Sciatic nerve (tissue), 2 donors: ENCODE measurements at places on chromosomes 5 and 9. TPM values are rescaled to one million over a fixed set of nuclear protein-coding genes. Genes with fewer than 3 reads are reported as not detected.
A peak's percentile ranks its signal among the peaks of the same experiment; 100 is the strongest.

GRCh38 chr5:129609710-129610109 lies 138.2 kb upstream of the MINAR2 start:
- DNase-seq, result no peak

Gene CDH9
- total RNA-seq, result not detected

Gene MLANA
- not detected for total RNA-seq

Gene DOCK8
- 31.4 TPM for total RNA-seq

Gene AIF1L
- 92.1 TPM for total RNA-seq

Gene INSL6
- total RNA-seq, result not detected

GRCh38 chr9:74322661-74323314 lies 174.3 kb upstream of the RORB start:
- DNase-seq, result no peak

Gene CD274
- 4.7 TPM for total RNA-seq

DNA sequence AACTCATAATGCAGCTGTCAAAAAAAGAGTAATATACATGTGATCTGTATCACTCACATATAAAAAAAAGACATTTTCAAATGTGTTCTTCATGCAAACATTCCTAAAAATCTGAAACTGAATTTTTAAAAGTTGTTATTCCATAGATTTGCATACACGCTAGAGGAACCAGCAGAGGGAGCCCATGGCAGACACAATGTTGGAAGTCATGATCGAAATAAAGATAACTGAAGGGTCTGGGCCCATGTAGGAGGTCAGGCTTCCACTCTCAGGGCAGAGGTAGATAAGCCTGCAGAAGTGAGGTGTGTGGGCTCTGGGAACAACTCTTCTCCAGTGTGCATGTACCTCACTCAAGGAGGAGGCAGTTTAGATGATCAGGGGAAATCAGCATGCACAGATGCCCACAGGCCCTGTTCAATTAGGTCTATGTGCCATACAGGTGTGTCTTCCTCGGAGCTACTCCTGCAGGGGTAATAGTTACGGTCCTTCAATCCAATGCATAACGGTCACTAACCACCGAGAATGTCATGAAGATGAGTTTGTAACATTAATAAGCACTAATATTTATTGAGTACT lies 208.6 kb downstream of the EPB41L4A start:
- DNase-seq, result peak; percentile 67

DNA sequence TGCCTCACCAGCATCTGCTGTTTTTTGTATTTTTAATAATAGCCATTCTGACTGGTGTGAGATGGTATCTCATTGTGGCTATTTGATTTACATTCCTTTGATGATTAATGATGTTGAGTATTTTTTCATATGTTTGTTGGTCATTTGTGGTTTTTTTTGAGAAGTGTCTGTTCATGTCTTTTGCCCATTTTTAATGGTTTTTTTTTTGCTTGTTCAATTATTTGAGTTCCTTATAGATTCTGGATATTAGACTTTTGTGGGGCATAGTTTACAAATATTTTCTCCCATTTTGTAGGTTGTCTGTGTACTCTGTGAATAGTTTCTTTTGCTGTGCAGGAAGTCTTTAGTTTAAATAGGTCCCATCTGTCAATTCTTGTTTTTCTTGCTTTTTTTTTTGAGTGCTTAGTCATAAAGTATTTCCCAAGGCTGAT lies 148.1 kb downstream of the NPR3 start:
- DNase-seq, result no peak

DNA sequence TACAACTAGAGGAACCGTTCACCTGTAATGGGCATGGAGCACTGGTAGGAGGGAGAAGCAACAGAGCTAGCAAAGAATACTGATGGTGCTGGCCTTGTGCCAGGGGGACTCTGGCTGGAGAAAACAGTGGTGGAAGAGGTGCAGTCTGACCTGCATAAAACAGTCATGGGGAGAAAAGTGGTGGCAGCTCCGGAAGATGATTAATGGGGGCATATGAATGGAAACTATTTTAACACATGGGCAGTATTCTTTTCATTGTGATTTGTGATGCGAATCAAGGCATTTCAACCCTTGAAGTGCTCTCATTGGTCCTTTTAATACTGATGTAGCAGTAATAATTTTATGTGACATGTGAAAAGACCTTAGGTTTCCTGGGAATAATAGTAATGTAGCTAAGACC lies 219.6 kb downstream of the ADAMTS6 start:
- peak; percentile 56 for DNase-seq

GRCh38 chr9:87108661-87109060 lies 161.4 kb upstream of the GAS1 start:
- DNase-seq, result no peak

- no peak for DNase-seq
Measured at GRCh38 chr9:134028076-134028475, 2.8 kb downstream of the BRD3OS start.

DNA sequence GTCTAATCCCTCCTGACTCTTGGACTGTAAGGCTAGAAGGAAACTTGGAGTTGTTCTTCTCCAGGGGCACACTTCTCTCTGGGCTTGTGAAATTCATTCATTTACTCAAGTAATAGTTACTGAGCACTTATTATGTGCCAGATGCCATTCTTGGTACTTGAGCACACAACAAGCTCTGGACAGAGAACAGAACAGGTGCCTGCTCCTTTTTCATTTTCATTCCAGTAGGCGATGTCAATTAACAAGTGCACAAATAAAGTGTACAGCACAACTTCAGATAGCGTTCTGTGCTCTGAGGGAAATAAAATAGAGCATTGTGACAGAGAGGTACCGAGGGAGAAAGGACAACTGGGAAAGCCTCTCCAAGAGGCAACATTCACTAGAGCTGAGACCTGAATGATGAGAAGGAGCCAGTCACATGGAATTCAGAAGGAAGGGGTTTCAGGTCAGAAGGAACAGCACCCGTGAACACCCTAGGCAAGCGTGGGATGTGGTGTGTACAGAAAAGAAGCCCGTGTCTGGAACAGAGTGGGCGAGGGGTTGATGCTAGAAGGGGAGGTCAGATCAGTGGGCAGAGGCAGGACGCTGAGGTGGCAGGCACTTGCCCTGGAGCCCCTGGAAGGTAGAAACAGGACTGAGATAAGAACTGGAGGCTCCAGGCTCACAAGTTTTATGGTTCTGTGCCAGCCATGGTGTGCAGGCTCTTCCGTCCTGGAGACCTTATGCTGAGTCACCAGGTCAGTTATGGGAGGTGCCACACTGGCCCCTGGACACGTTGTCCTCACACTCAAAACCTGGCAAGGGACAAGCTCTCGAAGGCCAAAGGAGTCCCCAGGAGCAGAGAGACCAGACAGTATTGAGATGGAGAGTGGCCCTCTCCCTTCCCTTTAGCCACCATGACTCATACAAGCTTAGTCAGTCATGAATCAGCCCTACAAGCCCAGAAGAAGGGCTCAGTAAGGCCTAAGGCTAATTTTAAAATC lies 7.2 kb upstream of the ABLIM3 start:
- DNase-seq, result no peak

DNA sequence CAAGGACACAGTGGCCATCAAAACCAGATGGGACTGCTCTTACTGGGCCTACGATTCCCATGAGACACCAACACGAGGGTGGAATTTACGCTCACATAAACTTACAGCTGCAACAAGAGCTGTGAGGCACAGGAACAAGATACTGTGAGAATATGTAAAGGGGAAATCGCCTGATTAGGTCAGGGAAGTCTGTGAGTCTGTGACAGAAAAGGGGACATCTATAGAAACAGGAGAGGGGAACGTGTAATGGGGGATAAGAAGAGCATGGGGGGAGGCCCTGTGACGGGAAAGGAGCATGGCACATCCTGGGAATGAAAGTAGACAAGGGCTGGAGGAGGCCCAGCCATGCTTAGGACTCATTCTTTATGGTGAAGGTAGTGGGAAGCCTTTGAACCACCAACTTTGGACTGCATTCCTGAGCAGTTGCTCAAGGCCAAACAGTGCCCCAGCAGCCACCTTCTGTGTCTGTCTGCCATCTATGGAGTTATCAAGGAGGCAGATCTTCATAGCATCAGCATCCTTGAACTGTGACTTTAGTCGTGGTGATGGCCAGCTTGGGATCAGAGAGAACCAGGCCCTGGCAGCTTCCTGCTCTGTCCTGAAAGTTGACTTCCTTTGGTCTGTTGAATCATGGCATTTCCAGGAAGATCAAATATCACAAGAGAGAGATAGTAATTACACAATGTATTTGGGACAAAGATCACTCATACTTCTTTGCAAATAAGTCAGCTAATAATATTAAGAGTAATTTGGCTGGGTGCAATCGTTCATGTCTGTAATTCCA lies 87.9 kb upstream of the FAM169A start:
- DNase-seq, result no peak
